ENCODE measurements at places on chromosomes 6 and 20.

GRCh38 chr6:132683543-132683942 is 24.6 kb upstream of the TAAR1 start:
- H3K4me3 ChIP-seq: no peak overlapping the region
- no peaks in the 10 kb centered on the region for H3K27me3 ChIP-seq
- no peak overlapping the region for H3K27ac ChIP-seq
- no peaks in the 10 kb centered on the region for H3K4me1 ChIP-seq
- no peaks in the 10 kb centered on the region for H3K36me3 ChIP-seq

GRCh38 chr20:7770578-7770977 is 169.7 kb downstream of the HAO1 start:
- no peak for DNase-seq
- H3K27me3 ChIP-seq: no peaks in the 10 kb centered on the region
- no peak overlapping the region for H3K27ac ChIP-seq
- H3K4me3 ChIP-seq: no peak overlapping the region

DNA sequence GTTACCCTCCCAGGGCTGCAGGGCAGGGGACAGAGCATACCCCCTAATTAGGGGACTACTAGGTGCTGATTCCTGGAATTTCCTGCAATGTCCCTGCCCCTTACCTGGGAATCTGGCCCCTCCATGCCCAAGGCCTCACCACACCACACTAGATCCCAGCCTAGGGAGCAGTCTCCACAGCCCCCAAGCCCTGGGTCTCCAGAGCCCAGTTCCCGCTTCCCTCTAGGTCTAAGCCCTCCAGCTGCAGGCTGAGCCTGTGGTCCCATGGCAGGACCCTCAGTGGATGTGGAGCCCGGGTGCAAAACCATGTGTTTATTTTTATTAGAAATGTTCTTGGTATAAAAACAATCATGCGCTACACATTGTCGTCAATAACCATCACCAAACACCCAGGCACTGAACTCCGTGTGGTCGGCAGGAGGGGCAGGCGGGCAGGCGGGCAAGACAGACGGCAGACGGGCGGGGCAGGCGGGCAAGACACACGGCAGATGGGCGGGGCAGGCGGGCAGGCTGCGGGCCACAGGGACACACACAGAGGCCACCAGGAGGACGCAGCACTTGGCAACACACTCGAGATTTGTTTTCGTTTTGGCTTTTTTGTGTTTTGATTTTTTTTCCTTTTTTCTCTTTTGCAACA is 124.2 kb downstream of the GRM4 start:
- H3K4me1 ChIP-seq: no peaks in the 10 kb centered on the region
- no peak overlapping the region for H3K27ac ChIP-seq
- no peaks in the 10 kb centered on the region for H3K27me3 ChIP-seq
- peak; percentile 43 for DNase-seq
- H3K4me3 ChIP-seq: no peak overlapping the region

- no peak overlapping the region for H3K27ac ChIP-seq
- no peaks in the 10 kb centered on the region for H3K27me3 ChIP-seq
- peaks cover 12% of the 10 kb centered on the region for H3K36me3 ChIP-seq
- H3K4me1 ChIP-seq: no peaks in the 10 kb centered on the region
Measured at GRCh38 chr20:31551163-31552081, 37.2 kb downstream of the HM13 start.

DNA sequence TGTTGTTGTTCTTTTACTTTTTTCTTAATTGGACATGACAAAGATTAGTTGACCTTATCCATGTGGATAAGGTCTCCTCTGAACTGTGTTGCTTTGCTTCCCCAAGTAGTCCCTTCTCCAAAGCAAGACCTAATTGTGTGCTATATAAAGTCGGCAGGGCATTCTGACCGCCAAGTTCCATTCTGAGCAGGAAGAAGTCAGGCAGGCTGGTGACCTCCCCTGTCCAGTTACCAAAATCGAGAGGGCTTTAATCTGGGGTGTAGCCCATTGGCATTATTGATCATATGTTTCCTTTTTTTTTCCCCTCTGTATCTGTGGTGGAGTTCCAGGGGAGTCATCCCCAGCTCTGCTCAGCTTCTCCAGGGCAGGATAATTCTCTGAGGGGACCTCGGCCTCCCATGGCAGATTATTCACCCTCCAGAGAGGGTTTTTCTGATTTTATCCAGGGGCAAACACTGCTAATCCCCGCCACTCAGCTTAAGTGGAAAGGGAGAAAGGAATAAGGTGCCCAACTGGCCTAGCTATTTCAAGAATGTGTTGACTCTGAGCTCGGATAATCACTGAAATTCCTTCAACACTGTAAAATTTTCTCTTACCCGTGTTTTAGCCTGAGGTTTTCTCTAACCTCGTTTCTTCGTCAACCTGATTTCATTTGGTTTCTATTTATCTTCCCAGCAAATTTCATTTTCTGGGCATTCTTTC is 71.8 kb upstream of the L3MBTL3 start:
- no peaks in the 10 kb centered on the region for H3K36me3 ChIP-seq
- H3K4me1 ChIP-seq: no peaks in the 10 kb centered on the region
- H3K4me3 ChIP-seq: no peak overlapping the region
- no peaks in the 10 kb centered on the region for H3K27me3 ChIP-seq

DNA sequence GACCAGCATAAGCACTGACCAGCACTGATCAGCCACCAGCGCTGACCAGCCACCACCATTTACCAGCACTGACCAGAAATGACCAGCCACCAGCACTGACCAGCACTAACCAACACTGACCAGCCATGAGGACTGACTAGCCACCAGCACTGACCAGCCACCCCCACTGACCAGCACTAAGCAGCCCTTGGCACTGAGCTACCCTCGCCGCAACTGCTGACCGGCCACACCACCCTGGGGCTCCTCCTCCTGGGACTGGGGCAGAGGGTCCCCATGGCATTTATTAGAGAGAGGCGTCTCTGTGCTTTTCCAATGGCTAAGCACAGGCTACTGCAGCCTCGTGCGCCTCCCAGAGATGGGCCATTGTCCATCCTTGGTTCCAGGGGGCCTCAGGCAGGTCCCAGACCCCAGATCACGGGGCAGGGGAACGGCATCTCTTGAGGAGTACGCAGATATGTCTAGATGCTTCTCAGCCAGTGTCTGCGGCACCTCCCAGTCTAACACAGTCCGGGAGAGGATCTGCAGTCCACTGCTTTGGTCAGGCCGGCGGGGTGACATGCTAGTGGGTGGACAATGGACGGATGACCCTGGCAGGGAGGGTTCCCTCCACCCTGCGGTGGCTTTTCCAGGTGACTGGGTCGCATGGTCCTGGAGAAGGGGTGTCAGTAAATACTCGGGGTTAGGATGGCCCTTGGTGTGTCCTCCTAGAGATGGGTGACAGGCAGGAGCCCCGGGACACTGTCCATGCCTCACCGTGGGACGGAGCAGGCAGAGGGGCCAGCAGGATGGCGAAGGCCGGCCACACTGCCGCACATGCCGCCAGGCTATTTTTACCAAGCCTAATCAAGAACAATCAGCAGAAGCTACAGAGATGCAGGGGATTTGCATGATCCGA is 168.0 kb downstream of the TAF4 start:
- no peaks in the 10 kb centered on the region for H3K27me3 ChIP-seq
- no peak overlapping the region for H3K27ac ChIP-seq
- H3K36me3 ChIP-seq: no peaks in the 10 kb centered on the region
- H3K4me1 ChIP-seq: no peaks in the 10 kb centered on the region
- no peak overlapping the region for H3K4me3 ChIP-seq

- H3K4me3 ChIP-seq: no peak overlapping the region
- H3K27ac ChIP-seq: no peak overlapping the region
- DNase-seq: peak; percentile 18
- H3K36me3 ChIP-seq: no peaks in the 10 kb centered on the region
- no peaks in the 10 kb centered on the region for H3K4me1 ChIP-seq
Measured at GRCh38 chr6:154164397-154164796, 125.4 kb downstream of the OPRM1 start.

GRCh38 chr20:33281550-33282146 is 1.4 kb upstream of the BPIFB1 start:
- H3K27ac ChIP-seq: no peak overlapping the region
- no peaks in the 10 kb centered on the region for H3K27me3 ChIP-seq
- H3K4me1 ChIP-seq: no peaks in the 10 kb centered on the region
- H3K36me3 ChIP-seq: no peaks in the 10 kb centered on the region
- DNase-seq: no peak

GRCh38 chr6:142566628-142567396 is 265.0 kb downstream of the ADGRG6 start:
- no peaks in the 10 kb centered on the region for H3K36me3 ChIP-seq
- no peak overlapping the region for H3K4me3 ChIP-seq
- H3K27me3 ChIP-seq: no peaks in the 10 kb centered on the region

- no peaks in the 10 kb centered on the region for H3K27me3 ChIP-seq
- H3K36me3 ChIP-seq: no peaks in the 10 kb centered on the region
- no peak for DNase-seq
- no peak overlapping the region for H3K4me3 ChIP-seq
Measured at GRCh38 chr6:114712129-114712662, 369.4 kb upstream of the HS3ST5 start.

DNA sequence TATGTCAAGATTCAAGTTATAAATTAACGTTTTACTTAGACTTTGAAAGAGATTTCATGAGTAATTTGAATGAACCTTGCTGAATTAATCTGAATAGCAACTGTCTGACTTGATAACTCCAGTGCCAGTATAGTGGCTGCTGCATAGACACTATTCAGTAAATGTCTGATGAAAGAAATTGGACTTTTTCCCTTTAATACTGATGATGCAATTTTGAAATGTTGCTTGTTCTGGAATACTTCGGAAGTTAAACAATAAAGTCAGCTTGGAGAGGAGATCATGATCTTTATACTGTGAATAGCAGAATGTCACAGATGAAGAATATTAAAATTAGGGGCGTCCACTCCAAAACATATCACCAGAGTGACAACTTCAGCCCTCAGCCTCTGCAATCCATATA is 3.6 kb upstream of the PGBD1 start:
- H3K4me3 ChIP-seq: no peak overlapping the region
- DNase-seq: no peak
- peaks cover 14% of the 10 kb centered on the region for H3K36me3 ChIP-seq
- H3K27ac ChIP-seq: no peak overlapping the region
- peaks cover 2% of the 10 kb centered on the region for H3K27me3 ChIP-seq
- peaks cover 3% of the 10 kb centered on the region for H3K4me1 ChIP-seq

GRCh38 chr6:131182991-131183425 is 47.7 kb downstream of the AKAP7 start:
- H3K27me3 ChIP-seq: no peaks in the 10 kb centered on the region
- peaks cover 17% of the 10 kb centered on the region for H3K36me3 ChIP-seq
- DNase-seq: peak; percentile 41
- no peak overlapping the region for H3K27ac ChIP-seq
- no peak overlapping the region for H3K4me3 ChIP-seq

DNA sequence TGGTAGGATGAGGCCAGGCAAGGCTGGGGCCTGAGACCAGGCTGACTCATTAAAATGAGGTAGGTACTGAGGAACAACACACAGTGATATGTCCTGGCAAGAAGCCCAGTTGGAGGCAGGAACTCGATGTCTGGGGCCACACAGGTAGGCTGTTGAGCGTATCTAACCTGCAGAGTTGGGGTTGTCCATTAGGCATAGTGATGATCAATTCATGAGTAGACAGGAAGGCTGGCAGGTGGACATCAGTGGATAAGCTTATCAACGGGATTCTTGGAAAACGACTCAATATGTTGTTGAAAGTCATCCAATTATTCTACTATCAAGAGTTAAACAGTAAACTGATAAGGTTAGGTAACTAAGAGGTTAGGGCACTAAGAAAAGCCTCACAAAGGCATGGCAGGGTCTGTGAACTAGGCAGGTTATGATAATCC is 193.2 kb upstream of the COL21A1 start:
- no peak overlapping the region for H3K4me3 ChIP-seq
- DNase-seq: peak; percentile 82
- peaks cover 25% of the 10 kb centered on the region for H3K4me1 ChIP-seq

DNA sequence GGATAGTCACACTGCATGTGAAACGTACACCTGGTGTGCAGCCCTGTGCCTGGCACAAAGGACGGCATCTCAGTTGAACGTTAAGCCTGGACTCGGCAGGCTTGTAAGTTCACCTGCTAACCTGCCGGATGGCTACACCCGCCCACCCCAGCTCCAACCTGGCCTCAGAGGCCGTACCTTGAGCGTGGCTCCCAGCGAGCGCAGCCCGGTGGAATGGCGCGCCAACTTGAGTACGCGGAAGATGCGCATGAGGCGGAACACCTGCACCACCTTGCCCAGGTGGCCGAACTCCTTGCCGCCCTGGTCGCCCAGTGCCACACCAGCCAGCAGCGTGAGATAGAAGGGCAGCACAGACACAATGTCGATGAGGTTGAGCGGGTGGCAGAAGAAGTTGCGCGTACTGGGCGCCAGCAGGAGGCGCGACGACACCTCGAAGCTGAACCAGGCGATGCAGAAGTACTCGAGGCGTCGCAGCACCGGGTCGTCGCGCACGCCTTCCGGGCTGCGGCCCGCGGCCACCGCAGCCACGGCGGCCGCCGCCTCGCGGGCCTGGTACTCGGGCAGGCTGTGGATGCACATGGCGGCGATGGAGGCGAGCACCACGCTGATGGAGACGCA is 3.3 kb downstream of the KCNS1 start:
- peaks cover 14% of the 10 kb centered on the region for H3K27me3 ChIP-seq
- peak overlapping the region; percentile 27 for H3K4me3 ChIP-seq
- peak; percentile 85 for DNase-seq
- H3K27ac ChIP-seq: no peak overlapping the region

GRCh38 chr6:108193131-108193530 is 27.3 kb downstream of the NR2E1 start:
- no peaks in the 10 kb centered on the region for H3K27me3 ChIP-seq
- H3K4me1 ChIP-seq: no peaks in the 10 kb centered on the region
- H3K36me3 ChIP-seq: no peaks in the 10 kb centered on the region

- no peaks in the 10 kb centered on the region for H3K27me3 ChIP-seq
- H3K36me3 ChIP-seq: no peaks in the 10 kb centered on the region
- peak overlapping the region; percentile 41 for H3K27ac ChIP-seq
- H3K4me1 ChIP-seq: no peaks in the 10 kb centered on the region
- no peak for DNase-seq
- H3K4me3 ChIP-seq: no peak overlapping the region
Measured at GRCh38 chr20:4951299-4951698, 50.0 kb downstream of the SLC23A2 start.

DNA sequence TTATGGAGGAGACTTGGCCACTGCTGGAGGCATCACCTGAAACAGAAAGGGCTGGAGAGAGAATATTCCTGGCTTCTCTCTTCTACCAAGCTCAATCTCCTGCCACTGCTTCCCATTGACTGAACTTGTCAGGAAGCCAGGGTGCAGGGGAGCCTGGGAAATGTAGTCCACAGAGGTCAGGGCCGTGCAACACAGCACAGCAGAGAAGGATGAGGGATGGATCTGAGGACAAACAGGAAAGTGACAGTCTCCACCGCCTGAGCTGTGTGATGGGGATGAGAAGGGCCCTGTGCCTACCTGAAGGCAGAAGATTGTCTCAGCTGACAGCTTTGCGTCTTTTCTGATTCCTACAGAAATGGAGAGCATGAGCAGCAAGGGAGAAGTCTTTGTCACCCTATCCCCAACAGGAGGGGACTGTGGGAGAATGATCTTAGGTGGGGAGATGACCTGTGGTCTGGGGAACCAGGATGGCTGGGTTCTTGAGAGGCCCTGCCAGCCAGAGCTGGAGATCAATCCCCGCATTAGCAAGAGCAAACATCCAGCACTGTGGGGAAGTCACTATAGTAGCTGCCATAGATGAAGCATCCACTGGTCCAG is 114.2 kb downstream of the SNX5 start:
- no peaks in the 10 kb centered on the region for H3K27me3 ChIP-seq
- H3K4me3 ChIP-seq: no peak overlapping the region
- peak; percentile 82 for DNase-seq
- no peaks in the 10 kb centered on the region for H3K36me3 ChIP-seq
- peak overlapping the region; percentile 47 for H3K27ac ChIP-seq
